Mammary epithelial cell (primary cell): ENCODE measurements at places on chromosomes 5 and 9. TPM values are rescaled to one million over a fixed set of nuclear protein-coding genes. Genes with fewer than 3 reads are reported as not detected.

GRCh38 chr9:135908754-135909204 is 1.4 kb upstream of the CAMSAP1 start:
- no peak for DNase-seq

DNA sequence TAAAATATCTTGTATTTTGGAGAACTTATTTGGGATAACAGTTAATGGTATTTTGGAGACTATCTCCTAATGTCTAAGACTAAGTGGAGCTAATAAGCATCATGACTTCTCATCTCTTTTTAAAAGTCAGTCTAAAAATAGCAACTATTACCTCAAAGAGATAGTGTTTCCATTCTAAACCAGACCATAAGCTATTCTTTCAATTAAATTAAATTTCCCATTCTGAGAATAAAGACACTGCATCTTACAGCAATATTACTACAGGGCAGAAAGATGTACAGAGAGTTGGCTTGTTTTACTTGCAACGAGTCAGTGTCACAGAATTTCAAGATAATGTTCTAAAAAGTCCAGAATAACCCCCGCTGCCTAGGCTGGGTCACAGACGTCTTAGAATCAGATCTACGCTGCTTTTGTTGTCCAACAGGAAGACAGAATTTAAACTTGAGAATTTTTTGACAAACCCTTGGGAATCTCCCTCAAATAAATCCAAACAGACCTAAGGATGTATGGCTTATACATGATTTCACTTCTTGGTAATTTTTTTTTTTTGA is 98.9 kb downstream of the USP20 start:
- DNase-seq = no peak

DNA sequence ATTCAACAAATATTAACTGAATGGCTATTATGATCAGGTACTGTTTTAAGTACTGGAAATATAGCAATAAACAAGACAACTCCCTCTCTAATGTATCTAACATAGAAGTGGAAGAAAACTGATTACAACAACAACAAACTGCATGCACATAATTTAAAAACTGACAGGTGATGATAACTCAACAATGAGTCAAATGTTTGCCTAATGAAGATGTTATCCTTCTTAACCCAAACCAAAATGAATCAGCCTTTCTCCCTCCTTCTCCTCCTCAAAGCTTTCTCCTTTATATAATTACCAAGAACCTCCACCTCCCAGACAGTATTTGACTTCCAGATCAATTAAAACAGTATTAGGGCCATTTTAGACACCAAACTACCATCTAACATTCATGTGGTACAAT is 49.3 kb downstream of the RICTOR start:
- DNase-seq = peak; percentile 56

DNA sequence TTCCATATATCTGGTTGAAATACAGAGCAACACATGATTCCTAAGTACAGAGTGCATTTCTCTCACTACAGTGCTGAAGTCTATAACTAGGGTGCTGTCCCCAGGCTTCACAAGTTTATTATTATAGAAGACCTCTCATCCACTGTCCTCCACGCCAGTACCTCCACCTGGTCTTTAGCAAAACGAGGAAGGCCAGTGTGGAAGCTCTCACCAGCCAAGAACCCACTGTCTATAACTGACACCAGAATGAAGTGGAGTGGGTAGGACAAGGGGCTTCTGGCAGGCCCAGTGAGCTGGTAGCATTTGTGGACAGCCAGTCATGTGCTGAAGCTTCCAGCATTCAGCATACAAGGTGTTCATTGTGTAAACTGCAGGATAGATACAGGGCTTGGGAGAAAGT is 430.7 kb downstream of the GADD45G start:
- no peak for DNase-seq

DNA sequence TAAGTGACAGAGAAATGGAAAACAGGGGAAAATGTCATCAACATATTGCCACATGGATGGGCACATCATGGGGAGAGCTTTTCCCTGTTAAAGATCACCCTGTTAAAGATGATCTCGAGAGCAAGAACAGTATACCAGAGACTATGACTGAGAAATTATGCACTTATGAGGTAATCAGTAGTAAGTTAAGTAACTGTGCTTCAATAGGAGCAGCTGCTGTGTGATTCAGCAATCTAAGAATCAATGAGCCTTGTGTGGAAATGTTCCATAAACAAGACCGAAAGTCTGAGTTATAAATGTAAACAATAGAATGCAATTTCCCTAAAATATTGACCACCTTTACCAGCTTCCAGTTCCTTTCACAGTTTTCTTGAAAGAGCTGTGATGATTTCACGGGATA is 582.3 kb downstream of the CAAP1 start:
- peak; percentile 47 for DNase-seq

The MAT2B gene
- total RNA-seq = 44.4 and 46.1 TPM in 2 replicates

The PFN3 gene
- not detected in 2 replicates for total RNA-seq

The TOR4A gene
- 0.72 and 0.73 TPM in 2 replicates for total RNA-seq

The SLC34A3 gene
- not detected in 2 replicates for total RNA-seq
